ENCODE measurements at places on chromosomes 12 and 14. TPM values are rescaled to one million over a fixed set of nuclear protein-coding genes. Genes with fewer than 3 reads are reported as not detected.

OTOGL gene
- not detected for total RNA-seq

DNA sequence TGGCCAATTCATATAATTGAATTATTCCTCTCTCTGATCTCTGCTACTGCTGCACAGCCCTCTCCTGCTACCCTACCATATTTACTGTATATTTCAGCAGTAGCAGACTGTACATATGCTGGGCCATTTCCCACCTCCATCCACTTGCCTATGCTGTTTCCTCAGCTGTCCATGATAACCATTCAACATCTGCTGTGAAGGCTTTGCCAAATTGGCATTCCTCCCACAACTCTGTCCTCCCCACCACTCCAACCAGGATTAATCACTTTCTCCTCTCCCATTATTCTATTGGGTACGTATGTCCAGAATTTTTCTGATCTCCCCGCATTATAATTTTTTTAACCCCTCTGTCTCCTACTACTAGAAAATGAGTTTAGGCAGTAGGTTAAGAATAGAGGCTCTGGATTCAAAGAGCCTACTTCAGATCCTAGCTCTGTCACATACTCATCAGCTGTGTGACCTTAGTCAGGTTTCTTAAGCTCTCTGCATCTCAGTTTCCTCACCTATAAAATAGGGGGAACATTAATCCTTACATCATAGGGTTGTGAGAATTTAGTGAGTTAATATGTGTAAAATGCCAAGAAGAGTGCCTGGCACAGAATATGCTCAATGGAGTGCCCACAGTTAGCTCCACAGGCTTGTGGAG lies 123.3 kb downstream of the KICS2 start:
- H3K4me3 ChIP-seq: no peak overlapping the region
- no peak for DNase-seq
- no peak overlapping the region for H3K27ac ChIP-seq

GRCh38 chr12:27201169-27201568 lies 42.9 kb upstream of the STK38L start:
- no peaks in the 10 kb centered on the region for H3K36me3 ChIP-seq
- H3K4me1 ChIP-seq: no peaks in the 10 kb centered on the region
- DNase-seq: no peak

GRCh38 chr12:80299976-80300375 lies 144.1 kb upstream of the PTPRQ start:
- no peak for DNase-seq
- no peak overlapping the region for H3K27ac ChIP-seq
- H3K27me3 ChIP-seq: no peaks in the 10 kb centered on the region
- no peaks in the 10 kb centered on the region for H3K4me1 ChIP-seq
- H3K36me3 ChIP-seq: no peaks in the 10 kb centered on the region
- no peak overlapping the region for H3K4me3 ChIP-seq

DNA sequence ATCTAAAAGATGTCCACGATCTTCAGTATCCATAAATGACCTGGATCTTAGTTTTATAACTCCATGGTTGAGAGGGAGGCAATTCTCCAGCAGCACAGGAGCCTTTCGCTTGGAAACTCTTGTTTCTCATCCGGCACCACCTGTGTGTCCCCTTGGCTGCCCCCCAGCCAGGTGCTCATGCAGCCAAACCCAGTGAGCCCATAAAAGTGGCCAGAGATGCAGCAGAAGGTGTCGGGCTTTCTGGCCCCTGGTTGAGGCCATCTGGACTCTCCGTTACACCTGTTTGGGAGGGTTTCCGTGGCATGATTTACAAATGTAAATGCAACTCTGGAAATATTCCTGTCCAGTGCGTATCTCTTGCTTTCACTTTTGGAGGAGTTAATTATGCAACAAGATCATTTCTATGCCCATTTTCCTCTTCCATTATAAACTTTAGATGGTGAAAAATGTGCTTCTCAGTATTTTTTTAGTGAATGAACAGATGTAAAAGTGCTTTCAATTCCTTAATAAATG lies 291.1 kb downstream of the DIO2 start:
- H3K27ac ChIP-seq: no peak overlapping the region
- H3K36me3 ChIP-seq: no peaks in the 10 kb centered on the region
- H3K4me1 ChIP-seq: no peaks in the 10 kb centered on the region
- H3K27me3 ChIP-seq: no peaks in the 10 kb centered on the region
- no peak overlapping the region for H3K4me3 ChIP-seq
- no peak for DNase-seq

DNA sequence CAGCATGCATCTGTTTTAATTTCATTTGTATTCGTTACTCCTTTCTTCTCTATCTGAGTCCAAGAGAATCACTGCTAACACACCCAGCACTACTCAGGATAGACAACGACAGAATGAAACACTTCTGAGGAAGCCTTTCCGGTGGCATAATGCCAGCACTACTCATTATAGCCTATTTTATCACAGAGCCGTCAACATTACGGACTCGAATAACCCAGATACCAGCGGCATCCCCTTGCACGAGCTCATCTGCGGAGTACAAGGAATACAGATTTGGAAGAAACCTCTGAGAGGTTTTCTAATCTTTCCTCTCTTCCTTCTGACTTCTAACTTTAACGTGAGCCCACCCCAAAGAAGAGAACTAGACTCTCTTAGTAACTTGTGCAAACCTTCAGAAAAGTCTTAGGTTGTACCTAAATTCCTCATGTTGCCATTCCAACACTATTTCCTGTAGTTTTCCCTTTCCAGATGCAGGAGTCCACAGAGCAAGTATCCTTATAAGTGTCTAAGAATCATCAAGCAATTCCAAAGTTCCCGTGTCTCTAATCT lies 248.1 kb downstream of the APAF1 start:
- no peak overlapping the region for H3K4me3 ChIP-seq
- H3K4me1 ChIP-seq: no peaks in the 10 kb centered on the region
- no peak overlapping the region for H3K27ac ChIP-seq
- H3K27me3 ChIP-seq: no peaks in the 10 kb centered on the region

GRCh38 chr12:51335931-51336330 lies 10.5 kb downstream of the CELA1 start:
- no peaks in the 10 kb centered on the region for H3K4me1 ChIP-seq
- H3K4me3 ChIP-seq: no peak overlapping the region
- no peaks in the 10 kb centered on the region for H3K27me3 ChIP-seq
- H3K36me3 ChIP-seq: no peaks in the 10 kb centered on the region
- H3K27ac ChIP-seq: no peak overlapping the region
- DNase-seq: no peak

DNA sequence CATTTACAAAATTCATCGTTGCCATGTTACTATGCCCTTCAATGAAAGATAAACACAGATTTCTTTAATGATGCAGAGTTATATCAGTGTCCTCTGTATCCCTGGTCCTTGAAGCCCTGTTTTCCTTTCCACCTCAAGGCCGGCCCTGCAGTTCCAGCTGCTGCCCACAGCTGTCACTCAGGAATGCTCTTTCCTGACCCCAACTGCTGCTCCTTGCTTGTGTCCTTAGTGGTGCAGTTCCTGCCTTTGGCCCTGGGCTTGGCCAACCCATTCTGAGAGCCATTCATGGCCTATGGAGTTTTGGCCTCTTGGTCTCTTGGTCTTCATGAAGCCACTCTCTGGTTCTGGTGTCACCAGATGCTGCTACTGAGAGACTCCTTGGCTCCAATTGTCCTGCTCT lies 93.1 kb downstream of the GAS2L3 start:
- no peak for DNase-seq
- H3K4me1 ChIP-seq: no peaks in the 10 kb centered on the region
- no peak overlapping the region for H3K27ac ChIP-seq

RASSF3 gene
- 27.4 TPM for total RNA-seq

Measured in Karpas-422 (cell line).